ENCODE measurements at places on chromosomes 12 and 14.
A peak's percentile ranks its signal among the peaks of the same experiment; 100 is the strongest.

DNA sequence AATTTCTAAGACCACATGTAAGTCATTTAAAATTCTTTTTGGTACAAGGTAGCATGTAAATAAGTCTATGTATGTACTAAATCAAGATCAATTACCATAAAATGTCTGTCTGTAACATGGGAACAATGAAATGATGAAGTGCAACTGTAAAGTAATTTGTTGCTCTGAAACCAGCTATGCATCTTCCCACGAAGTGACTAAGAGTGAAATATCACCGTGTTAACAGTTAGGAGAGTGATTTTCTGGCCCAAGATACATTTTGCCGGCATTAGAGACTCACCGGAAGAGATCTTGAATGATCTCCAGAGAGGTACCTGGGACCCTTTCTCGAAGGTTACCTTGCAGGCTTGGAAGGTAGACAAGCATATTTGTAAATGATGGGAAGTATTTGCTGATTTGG lies 105.8 kb downstream of the SAMD4A start:
- no peak for DNase-seq

- no peak for DNase-seq
These were observed 18.6 kb downstream of the PPFIBP1 start for GRCh38 chr12:27542628-27543027.

DNA sequence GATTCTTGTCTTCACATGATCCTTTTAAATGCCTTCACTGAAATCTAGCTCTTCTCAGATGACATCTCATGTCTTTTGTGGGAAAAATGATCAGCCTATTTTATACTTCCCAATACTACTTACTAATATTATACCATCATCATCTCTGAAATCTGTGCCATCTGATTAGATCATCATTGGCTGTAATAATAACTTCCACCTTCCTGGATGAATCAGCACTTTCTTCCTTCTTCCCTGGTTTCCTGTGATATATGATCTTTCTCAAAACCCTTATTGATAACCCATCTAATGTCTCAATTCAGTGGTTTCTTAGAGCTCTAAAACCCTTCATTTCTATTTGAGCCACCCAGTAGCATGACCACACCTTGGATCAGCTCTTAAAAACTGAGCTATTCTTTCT lies 30.9 kb downstream of the GPR137C start:
- no peak for DNase-seq

- no peak for DNase-seq
These were observed 19.7 kb upstream of the NR1H4 start for GRCh38 chr12:100453951-100454350.

GRCh38 chr12:14605401-14605989 lies 37.8 kb upstream of the PLBD1 start:
- DNase-seq, result no peak

DNA sequence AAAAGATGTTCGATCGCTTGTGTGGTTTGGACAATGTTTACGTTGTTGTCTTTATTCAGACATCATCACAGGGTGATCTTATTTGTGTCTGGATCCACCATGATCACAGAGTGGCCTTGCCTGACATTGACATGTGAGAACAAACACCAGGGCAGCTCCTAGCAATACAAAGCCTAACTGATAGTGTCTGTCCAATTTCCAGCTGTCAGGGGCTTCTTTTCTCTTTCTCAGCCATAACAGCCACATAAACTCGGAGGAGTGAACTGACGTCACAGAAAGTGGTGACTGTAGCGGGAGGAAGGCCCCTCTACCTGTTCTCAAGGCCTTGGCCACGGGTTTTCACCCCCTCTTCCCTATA lies 5.8 kb upstream of the SLC6A13 start:
- DNase-seq, result no peak

DNA sequence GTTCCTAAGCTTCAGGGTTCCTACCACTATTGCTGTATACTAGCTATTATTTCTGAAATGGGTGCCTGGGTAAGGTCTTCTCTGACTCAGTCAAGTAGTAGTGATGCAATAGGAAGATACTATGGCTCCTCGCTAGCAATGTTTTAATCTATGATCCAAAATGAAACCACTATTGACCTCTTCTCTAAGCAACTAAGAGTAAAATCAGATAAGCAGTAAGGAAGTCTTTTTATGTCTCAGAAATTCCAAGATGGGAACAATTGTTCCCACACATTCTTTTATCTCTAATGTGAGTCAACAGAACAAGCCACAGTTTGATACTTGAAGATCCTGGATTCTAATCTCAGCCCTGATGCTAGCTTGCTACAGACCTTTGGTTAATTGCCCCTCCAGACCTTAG lies 45.1 kb downstream of the AREL1 start:
- DNase-seq, result no peak

DNA sequence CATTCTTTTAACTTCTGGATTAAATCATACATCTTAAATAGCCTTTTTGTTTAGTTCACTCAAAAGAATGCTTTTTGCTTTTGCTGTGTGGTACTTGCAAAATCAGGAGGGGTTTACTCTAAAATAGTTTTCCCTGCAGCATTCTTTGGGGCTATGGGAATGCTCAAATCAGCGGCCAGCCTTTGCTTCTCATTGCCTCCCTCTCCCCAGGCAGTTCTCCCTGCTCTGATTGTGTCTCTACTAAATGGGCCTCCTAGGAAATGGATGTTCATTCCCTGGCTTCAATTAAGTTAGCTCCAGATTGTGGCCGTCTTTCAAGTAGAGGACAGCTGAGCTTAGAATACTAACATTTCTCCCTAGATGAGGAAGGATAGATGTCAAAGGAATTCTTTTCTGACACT lies 4.4 kb downstream of the TULP3 start:
- no peak for DNase-seq

DNA sequence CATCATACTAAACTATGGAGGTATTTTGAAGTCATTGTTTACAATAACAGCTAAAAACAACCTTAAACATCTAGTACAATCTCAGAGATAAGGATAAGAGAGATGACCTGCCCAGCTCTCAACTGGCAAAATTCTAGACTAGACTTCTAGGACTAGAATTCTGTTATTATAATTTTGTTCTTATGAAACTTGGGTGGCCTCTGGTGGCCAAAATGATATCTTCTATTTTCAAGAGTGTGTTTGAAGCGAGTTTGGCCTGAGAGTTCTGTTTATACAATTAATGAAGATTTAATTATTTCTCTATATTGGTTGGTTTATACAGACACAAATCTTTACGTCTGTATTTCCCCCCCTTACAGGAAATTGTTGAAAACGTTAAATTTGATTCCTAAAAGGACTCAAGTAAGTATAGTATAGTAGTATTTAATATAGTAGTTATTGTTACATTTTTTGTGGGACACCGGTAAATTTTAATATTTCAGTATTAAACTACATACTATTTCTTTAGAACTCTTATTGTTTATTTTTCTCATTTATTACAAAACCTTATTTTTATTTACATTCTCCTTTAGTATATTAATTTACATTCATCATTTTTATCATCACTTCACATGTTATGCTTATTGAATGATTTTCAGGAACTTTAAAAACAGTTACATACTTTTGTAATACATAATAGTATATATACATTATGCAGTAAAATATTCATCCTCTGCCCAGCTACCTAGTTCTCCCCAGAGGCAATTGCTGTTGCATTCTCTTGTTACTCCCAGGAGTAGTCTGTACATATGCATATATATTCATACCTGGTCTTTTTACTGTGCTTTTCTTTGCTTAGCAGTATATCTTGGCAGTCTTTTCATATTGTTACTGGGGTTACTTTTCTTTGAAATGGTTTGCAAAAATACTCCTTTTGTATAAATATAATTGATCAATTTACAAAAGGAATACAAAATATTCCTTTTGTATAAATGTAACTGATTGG lies 6.6 kb downstream of the PPHLN1 start:
- peak; percentile 13 for DNase-seq

DNA sequence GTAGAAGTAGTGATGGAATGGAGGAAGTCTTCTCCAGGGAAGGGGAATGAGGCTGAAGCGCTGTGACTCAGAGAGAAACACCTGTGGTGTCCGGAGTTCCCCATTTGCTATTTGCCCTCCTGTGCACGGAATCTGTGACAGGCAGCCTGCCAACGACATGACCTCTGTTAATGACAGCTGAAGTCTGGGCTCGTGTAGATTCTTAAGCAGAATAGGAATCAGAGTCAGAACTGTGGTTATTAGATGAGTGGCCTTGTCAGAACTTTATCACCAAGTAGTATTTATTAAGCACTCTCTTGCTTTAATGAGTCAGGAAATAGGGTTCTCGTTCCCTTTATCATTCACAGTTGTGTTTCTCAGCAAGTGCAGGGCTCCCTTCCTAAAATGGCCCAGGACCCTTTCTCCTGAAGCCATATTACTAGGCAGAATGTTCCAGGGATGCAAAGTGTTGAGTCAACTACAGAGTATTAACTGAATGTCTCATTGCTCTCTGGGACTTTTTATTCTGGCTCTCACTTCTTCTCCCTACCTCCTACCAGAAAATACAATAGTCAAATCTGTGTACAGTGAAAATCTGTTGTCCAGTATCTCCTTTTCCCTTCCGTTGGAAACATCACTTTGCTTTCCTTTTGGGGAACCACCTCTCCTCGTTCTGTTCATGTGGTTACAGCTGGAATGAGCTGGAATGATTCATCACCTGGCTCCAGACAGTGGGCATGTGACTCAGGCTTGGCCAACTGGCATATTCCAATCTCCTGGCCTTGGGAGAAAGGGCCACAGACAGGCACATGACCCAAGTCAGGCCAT lies 77.8 kb upstream of the MAX start:
- no peak for DNase-seq

DNA sequence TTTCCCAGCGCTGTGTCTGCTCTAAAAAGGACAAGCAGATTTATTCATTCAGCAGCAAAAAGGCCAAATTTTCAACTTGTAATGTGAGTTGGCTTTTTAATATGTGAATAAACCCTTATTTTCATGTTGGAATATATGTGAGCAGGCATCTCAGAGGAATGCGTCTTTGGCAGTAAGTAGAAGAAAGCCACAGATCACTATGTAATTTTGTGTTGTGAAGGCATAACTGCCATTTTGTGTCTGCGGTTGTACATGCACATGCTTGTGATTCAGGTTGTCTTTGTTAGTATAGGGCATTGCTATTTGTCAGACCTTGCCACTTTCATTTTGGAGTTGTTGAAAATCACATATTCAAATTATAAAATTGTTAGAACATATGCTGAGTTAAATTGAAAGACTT lies 398.8 kb upstream of the RGS6 start:
- no peak for DNase-seq

DNA sequence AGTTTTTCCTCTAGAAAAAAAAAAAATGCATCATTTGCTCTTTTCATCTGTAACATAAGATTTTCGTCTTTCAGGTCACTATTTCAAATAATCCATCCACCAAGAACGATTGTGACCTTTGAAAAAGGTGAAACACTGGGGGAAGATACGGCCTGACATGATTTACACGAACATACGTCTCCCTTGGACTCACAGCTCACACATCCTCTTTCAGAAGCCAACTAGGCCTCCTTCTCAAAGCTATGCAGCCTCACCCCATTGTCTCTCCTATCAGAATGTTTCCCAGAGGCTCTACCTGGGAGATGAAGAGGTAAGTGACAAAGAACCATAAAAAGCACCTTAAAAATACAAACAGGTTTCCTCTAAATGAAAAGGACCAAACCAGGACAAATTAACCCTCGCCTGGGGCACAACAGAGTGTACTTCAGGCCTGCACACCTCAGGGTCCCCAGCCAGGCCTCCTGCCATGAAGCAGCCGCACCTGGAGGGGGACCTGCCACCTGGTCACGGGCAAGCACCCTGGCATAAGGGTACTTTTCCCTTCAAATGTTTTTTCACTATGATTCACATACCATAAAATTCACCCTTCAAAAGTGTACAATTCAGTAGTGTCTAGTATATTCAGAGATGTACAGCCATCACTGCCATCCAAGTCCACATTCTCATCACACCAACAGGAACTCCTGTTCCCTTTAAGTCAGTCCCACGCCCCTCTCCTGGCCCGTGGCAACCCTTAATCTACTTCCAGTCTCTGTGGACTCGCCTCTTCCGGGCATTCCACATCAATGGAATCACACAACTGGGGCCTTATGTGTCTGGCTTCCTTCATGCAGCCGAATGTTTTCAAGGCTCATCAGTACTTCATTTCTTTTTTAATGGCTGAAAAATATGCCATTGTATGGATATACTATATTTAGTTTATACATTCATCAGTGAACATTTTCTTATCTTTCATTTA lies 5.4 kb downstream of the SLC15A4 start:
- no peak for DNase-seq

DNA sequence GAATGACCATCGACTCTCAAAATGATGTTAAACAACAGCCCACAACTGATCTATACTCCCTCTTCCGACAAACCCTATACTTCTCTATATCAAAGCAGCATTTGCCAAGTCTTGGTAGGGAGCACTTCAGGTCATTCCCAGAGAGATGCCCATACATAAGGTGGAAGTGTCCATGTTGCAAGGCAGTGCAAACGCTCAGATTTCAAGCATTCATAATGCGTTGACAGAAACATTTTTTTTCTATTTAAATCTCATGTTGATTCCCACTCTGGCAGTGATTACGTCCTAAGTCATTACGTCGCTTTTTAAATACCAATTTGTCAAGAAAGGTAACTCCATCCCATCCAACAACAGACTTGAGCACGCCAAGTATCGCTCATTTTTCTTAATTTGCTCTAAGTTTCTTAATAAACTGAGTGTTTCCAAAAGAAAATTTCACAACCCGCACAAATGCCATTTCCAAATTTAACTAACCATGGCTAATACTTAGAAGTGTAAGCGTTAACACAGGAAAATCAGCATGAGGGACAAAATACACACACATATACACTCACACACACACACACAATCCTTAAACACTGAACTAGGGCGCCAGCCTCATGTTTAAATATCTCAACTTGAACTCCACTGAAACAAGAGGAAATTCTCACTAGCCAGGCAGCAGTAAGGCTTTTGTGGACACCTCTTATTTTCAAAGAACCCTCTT lies 1.1 kb downstream of the GXYLT1 start:
- no peak for DNase-seq

DNA sequence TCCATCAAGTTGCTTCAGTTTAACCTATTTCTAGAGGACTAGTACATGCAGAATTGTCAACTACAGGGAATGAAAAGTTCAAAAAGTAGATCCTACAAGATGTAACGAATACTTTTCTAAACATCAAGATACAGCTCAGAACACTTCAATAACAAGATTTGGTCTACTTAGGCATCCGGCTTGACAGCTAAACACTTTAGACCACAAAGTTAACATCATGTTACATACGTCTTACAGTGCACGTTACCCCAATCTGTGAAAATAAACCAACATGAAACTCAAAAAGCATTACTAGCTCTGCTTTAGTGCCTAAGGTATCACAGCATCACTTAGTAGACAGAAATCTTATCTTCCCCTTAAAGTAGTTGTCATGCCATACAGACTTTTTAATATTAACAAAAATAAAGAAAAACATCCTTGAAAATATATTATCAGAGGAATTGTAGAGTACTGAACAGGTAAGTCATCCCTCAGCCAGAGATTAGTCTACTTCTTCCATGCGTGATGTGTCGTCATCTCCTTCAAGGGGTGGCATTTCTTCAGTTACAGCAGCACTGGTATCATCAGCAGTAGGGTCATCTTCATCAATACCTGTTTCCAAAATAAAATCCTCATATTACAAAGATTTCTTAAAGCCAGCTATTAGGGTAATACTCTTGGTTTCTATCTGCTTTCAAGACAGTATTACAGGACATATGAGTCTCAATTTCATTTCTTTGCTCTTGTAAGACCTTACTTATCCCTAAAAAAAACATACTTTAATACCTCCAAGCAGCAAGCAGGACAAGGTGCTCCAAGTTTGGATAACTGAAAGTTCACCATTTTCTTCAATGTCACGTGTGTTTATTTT lies 5.4 kb downstream of the HSP90AA1 start:
- DNase-seq, result no peak
